Activated CD4-positive, alpha-beta memory T cell treated with anti-CD3 and anti-CD28 coated beads for 36 hours (primary cell): ENCODE measurements at places on chromosomes 2 and 18.

- H3K27ac ChIP-seq = no peak overlapping the region
- H3K27me3 ChIP-seq = no peaks in the 10 kb centered on the region
- DNase-seq = no peak
- H3K4me1 ChIP-seq = no peaks in the 10 kb centered on the region
These were observed 318.5 kb upstream of the CWC22 start for GRCh38 chr2:180325416-180326120.

DNA sequence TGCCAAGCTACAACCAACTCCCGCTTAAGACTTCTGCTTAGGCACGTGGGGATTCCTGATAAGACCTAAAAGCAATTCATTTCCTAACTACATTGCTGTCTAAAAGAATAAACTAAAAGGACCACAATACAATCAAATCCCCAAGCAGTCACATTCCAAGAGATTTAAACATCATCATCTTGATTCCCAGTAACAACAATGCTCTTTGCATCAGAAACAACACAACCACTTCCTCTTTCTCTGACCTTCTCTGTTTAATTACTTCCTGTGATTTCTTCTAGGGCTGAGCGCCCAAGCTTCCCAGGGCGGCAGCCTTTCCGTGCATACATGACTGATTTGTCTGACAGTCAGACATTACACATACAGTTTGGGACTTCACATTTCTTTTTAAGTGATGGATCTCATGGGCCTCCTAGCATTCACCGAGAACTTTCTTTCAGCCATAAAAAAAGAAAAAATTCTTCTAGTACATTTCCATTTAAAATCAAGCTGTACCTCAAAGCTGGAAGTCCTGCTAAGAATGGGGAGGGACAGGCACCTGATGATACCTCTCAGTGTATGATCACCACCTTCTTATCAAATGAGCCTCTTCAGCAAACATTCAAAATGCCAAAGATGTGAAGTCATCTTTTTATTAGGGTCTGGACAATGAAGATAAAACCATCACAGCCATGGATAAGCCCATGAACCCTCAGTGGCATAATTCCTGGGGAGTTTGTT is 11.5 kb downstream of the SPRED2 start:
- H3K27me3 ChIP-seq = no peaks in the 10 kb centered on the region
- H3K4me3 ChIP-seq = no peak overlapping the region
- peaks cover 27% of the 10 kb centered on the region for H3K4me1 ChIP-seq
- H3K27ac ChIP-seq = no peak overlapping the region
- DNase-seq = no peak

- no peaks in the 10 kb centered on the region for H3K36me3 ChIP-seq
- DNase-seq = no peak
- H3K27me3 ChIP-seq = peaks cover 12% of the 10 kb centered on the region
- no peak overlapping the region for H3K27ac ChIP-seq
These were observed 44.2 kb downstream of the TMEM37 start for GRCh38 chr2:119475857-119476244.

DNA sequence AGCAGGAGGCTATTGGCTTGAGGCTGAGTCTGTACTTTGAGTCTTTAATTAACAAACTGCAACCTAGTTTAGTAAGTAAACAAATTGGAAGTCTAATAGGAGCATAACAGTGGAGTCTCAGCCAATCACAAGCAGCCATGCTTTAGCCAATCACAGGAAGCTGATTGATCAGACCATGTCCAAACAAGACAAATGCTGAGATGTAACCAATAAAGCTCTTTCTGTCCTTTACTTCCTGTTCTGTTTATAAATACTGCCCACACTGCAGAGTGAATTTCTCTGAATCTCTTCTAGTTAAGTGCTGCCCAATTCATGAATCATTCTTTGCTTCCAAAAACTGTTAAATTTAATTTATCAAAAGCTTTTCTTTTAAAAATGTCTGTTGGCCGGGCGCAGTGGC is 146.6 kb upstream of the DLX2 start:
- no peaks in the 10 kb centered on the region for H3K36me3 ChIP-seq
- no peaks in the 10 kb centered on the region for H3K27me3 ChIP-seq
- no peak overlapping the region for H3K27ac ChIP-seq
- H3K4me1 ChIP-seq = peaks cover 33% of the 10 kb centered on the region

GRCh38 chr2:83386549-83386948 is 1072.5 kb downstream of the SUCLG1 start:
- H3K4me3 ChIP-seq = no peak overlapping the region
- H3K36me3 ChIP-seq = no peaks in the 10 kb centered on the region
- H3K27ac ChIP-seq = no peak overlapping the region
- no peak for DNase-seq
